ENCODE measurements at places on chromosomes 13 and 19.

GRCh38 chr19:46697204-46697960 lies 19.5 kb downstream of the PRKD2 start:
- peak; percentile 69 for DNase-seq

DNA sequence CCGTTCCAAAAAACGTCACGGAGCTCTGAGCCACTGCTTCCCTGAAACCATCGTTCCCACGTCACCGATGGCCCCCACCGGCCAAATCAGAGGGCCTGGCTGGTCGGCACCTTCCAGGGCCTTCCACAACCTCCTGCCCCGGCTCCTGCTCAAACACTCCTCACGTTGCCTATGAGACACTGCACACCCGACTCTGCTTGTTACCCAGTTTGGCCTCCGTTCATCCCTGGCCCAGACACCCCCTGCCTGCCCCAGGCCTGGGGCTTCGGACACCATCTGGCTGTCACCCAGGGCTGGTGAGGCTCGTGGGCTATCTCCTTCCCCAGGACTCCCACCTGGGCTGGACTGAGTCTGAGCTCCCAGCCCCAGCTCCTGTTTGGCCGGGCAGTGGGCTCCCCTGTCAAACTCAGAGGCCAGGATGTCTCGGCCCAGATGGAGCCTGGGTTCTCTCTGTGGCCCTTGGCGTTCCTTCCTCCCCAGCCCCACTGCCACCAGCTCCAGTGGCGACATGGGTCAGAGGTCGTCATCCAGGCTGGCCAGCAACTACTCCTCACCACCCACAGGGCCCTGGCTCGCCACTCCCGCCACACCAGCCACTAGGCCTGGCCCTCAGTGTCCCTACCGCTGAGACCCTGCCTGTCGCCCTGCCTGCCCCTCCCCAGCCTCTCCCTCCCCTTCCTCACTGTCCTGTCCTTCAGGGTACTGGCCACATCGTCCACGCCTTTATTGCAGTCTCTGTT lies 17.7 kb downstream of the CERS1 start:
- DNase-seq, result no peak

DNA sequence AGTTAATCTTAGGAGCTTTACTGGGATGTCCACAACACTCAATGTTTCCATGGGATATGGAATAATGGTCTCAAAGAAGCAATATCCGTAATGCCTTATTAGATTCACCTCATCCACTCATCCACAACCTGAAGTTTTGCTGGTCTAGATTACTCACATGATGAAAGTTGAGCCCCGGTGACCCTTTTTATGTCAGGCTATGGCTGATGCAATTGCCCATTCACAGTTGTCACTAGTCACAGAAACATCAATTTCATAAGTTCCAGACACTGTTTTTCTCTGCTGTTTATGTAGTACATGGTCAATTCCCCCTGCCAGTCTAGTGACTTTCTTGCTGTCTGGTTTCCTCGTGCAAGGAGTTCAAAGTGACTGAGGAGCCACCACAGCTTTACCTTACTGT lies 491.2 kb upstream of the ATXN8OS start:
- no peak for DNase-seq

DNA sequence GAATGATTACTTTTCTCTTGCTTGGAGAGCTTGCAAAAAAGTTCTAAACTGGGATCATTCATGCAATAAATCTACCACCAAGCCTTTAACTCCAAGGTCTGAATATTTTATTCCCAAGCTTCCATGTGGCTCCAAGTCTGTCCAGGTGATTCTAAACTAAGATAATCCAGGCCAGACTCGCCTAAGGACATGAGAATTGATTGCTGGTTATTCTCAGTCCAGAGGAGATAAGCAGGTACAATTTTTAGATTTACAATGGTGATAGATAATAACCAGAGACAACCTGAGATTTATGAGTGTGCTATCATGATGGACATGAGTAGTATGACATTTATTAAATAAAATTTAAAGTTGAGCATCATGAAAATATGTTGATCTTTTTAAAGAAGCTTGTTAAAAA lies 156.5 kb upstream of the SPRY2 start:
- DNase-seq, result no peak

GRCh38 chr19:39918183-39918651 lies 16.2 kb downstream of the FCGBP start:
- no peak for DNase-seq

- DNase-seq, result no peak
These were observed 192.3 kb downstream of the TEX29 start for GRCh38 chr13:111512707-111513106.

DNA sequence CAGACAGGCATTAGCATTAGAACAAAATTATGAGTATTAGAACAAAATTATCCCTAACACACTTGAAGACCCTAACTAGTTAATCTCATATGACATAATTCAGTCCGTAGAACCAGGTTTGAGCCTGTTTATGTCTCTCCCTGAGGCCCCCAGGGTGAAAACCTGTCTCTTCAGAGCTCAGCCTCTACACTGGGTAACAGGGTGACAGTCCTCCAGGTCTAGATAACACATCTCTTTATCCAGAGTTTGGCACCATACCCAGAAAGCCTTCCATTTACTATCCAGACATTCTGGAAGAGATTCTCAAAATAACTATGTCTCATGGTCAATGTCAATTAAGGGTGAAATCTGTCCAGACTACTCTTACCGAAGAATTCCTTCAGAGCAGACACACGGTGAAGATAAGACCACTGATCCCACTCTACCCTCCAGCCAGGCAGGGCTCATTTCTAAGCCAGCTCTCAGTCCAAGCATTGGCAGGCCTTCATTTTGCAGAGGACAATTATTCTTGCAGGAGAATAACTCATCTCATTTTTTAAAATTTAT lies 1195.3 kb downstream of the EFNB2 start:
- no peak for DNase-seq

DNA sequence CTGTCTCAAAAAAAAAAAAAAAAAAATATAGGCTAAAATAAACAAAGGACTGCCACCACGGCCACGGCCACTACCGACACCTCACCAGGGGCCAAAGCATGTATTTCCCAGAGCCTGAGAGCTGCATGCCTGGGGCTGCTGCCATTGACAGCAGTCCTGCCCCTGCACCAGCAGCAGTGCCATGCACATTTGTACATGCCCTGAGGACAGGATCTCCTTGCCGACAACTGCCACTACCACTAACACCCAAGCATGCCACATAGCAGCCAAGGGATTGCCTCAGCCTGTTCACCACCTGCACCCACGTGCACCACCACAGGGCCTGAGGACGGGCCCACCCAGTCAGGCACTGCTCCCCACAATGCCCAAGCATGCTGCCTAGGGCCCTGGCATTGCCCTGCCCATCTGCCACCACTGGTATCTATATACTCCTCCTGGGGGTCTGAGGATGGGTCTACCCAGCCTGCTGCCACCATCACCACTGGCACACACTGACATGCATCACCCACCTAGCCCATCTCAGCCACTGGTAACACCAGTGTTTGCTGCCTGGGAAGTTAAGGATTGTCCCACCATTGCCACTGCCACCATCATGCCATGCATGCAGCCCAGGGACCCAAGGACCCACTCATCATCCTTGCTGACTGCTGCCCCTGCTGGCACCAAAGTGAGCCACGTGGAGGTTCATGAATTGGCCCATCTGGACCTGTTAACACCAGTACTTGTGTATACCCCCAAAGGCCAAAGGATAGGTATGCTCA lies 10.6 kb upstream of the NUP62 start:
- DNase-seq, result no peak

- DNase-seq, result no peak
These were observed 42.2 kb upstream of the HNRNPA1L2 start for GRCh38 chr13:52599848-52600603.

DNA sequence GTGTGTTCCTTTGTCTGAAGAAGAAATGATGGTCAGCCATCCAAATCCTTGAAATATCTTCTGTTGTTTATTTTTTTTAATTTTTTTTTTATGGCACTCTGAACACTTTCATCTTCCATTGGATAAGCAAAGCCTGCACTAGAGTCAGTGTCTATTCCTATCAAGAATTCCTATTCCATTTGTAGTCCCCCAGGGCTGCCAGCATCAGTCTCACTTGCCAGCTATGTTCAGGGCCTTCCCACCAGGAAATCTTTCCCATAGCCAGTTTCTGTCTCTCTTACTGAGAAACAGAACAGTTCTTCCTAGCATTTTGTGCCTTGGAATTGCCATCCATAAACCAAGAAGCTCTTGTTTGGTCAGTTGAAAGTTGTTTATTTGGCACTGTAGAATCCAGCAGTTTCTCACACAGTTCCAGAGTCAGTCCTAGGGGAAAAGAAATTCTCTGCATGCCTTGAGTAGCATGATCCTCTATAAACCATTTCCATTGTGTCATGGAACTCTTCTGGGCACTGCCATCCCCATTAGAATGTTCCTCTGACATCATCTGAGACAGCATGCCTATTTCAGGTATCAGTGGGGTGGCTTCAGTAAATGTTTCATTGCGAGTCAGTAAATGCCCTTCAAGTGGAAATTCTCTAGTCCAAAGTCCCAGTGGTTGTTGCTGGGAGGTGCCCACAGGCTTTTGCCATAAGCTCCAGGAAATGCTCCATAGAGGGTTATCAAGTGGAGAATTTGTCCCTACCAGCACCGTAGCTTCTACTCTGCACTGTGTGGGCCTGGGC lies 18.7 kb upstream of the SPRYD7 start:
- DNase-seq, result no peak

DNA sequence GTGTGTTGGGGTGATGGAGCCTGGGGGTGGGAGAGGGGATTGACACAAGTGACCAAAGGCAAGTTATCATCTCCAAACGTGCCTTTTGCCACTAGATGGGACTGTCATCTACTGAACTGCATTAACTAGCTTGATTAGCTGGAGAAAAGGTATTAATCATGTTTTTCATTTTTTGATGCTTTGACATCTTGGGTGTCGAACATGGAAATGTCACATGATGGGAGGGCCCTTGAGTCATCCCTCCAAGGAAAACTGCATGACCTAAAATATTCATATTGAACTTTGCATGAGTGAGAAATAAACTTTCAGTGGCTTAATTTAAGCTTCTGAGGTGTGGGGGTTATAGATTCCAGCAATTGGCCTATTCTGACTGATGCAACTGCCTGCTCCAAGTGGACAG lies 73.3 kb downstream of the ALOX5AP start:
- no peak for DNase-seq

DNA sequence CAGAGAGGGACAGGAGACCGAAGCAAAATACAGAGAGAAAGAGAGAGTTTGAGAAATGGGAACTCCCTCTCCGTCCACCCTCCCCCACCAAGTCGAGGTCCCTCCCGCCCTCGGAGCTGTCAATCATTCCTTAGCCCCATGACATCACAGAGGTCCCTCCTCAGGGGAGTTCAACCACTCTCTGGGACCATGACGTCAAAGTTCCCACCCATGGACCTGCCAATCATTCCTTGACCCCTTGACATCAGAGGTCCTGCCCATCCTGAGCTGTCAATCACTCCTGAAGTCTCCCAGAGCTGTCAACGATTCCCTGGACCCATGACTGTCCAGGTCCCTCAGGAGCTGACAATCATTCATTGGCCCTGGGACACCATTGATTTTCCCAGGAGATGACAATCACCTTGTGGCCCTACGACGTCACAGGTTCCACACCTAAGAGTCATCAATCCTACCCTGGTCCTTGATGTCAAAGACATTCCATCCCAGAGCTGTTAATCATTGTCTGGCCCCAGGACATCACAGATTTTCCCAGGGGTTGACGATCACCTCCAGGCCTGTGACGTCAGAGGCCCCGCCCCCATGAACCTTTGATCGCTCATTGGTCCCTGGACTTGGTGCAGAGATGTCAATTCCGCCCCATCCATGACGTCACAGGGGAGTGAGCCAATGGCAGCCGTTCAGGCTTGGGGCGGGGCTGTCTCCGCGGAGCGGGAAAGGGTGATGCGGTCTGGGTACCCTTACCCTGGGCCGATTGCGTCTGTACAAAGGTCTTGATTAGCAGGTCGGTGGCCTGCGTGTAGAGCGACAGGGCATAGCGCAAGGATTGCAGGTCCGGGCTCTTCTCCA lies 61.7 kb downstream of the COLGALT1 start:
- DNase-seq, result no peak

DNA sequence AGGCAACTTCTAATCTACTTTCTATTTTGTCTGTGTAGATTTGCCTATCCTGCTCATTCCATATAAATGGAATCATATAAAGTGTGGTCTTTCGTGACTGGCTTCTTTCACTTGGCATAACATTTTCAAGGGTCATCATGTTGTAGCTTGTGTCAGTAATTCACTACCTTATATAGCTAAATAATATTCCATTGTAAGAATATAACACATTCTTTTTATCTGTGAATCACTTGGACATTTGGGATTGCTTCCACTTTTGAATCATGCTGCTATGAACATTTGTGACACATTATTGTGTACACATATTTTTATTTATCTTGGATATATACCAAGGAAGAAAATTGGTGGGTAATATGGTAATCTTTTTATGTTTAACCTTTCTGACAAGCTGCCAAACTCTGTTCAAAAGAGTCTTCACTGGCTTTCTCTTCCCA lies 89.0 kb upstream of the CSNK1A1L start:
- peak; percentile 16 for DNase-seq

- DNase-seq, result no peak
These were observed 6.1 kb upstream of the LMNB2 start for GRCh38 chr19:2462635-2463421.

- DNase-seq, result no peak
These were observed 27.5 kb downstream of the CERS1 start for GRCh38 chr19:18868380-18869022.

DNA sequence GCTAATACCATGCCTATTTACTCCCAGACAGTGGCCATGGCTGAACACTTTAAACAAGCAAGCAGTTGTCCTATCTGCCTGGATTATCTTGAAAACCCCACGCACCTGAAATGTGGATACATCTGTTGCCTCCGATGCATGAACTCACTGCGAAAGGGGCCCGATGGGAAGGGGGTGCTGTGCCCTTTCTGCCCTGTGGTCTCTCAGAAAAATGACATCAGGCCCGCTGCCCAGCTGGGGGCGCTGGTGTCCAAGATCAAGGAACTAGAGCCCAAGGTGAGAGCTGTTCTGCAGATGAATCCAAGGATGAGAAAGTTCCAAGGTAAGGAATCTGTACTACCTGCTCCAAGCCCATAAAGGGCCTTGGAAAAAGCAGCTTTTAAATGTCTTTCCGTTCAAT lies 8.6 kb downstream of the RFPL4AL1 start:
- peak; percentile 29 for DNase-seq

DNA sequence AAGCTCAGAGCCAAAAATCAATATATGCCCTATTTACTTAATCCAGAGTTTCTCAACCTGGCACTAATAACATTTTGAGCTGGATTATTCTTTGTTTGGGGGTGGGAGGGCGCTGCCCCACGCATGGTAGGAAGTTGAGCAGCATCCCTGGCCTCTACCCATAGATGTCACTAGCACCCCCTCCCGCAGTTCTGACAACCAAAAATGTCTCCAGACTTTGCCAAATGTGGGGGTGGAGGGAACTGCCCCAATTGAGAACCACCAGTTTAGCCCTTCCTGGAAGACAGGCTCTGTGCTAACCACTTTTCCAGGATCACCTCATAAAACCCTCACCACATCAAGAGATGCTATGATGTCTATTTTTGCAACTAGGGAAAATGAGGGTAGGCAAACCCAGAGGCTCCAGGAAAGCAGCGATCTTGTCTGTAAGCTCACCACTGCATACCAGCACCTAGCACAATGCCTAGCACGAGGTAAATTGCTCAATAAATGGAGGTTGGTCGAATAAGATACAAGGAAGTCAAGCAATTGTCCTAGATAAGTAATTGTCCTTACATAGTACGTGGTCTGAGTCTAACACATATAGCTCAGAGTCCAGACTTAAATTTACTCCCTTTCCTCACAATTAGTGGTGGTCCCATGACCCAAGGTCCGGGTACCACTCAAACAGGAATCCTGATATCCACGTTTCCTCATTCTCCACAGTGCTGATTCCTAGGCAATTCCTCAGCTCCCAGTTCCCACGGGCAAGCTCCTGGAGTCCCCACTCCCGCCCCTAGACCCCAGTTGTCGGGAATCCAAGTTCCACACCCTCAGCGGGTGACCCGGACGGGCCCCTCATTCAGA lies 892 bp downstream of the TRIR start:
- no peak for DNase-seq

GRCh38 chr13:113843063-113843654 lies 20.7 kb downstream of the GAS6 start:
- DNase-seq, result no peak
